ENCODE measurements at places on chromosomes 12 and 14. TPM values are rescaled to one million over a fixed set of nuclear protein-coding genes. Genes with fewer than 3 reads are reported as not detected.

GRCh38 chr14:24277606-24278321, 6.4 kb upstream of the RABGGTA start:
- DNase-seq: no peak

DNA sequence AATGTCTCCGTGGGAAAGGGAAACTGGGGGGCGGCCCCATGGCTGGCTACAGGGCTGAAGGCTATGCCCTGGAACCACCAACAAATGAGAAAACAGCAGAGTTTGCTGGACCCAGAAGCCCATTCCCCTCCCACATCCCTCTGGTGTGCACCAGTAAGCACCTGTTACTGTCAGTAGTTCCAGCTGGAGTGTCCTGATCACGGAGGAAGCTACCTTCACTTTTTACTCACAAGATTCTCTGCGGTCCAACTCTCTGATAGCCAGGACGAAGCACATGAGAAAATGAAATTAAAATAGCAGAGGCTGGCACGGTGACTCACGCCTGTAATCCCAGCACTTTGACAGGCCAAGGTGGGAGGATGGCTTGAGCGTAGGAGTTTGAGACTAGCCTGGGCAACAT, 22.7 kb upstream of the MEG3 start:
- DNase-seq: no peak

DNA sequence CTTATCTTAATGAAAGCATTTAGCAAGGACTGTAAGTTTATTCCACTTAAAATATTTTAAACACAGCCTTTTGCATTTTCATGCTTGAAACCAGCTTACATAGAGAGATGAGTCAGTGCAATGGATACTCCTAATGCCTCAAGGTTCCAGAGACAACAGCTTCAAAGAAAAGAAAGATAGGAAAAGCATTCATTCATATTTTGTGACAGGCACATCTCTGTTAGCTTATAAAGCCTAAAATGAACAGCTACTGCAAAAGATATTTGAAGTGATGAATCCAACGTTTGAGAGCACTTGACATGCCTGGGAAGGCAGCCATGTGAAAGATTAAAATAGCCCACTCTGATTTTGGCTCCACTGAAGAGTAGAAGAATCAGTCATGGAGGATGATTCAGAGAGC, 814.5 kb downstream of the RPS29 start:
- DNase-seq: no peak

GRCh38 chr12:66640691-66641460, 38.0 kb downstream of the GRIP1 start:
- DNase-seq: no peak

GRCh38 chr14:90444077-90444696, 47.4 kb downstream of the CALM1 start:
- DNase-seq: no peak

Gene TAS2R46
- 0.82 TPM for total RNA-seq

Data from T-cell (primary cell).